ENCODE measurements at places on chromosomes 16 and 17. TPM values are rescaled to one million over a fixed set of nuclear protein-coding genes. Genes with fewer than 3 reads are reported as not detected.

DNA sequence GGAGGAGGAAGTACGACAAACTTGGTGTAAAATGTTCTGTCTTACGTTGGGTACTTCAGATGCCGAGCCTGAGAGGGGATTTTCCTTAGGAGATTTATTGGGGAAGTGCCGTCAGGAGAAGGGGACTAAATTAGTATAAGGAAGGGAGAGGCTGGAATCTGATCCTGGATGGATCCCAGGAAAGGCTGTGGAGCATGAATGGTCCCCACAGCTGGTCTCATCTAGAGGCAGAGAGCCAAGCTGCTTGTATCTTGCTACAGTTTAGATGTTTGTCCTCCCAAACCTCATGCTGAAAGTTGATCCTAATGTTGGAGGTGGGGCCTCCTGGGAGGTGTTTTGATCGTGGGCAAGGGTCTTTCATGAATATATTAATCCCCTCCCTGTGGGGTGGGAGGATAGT lies 798.4 kb upstream of the EEF2KMT start:
- H3K27me3 ChIP-seq, result no peaks in the 10 kb centered on the region
- no peak overlapping the region for H3K27ac ChIP-seq

WFIKKN2 gene
- total RNA-seq, result 0.50 TPM

GRCh38 chr16:50285406-50286003 lies 19.2 kb downstream of the ADCY7 start:
- peaks cover 22% of the 10 kb centered on the region for H3K4me1 ChIP-seq
- H3K36me3 ChIP-seq, result no peaks in the 10 kb centered on the region
- H3K4me3 ChIP-seq, result no peak overlapping the region
- H3K27me3 ChIP-seq, result no peaks in the 10 kb centered on the region

DNA sequence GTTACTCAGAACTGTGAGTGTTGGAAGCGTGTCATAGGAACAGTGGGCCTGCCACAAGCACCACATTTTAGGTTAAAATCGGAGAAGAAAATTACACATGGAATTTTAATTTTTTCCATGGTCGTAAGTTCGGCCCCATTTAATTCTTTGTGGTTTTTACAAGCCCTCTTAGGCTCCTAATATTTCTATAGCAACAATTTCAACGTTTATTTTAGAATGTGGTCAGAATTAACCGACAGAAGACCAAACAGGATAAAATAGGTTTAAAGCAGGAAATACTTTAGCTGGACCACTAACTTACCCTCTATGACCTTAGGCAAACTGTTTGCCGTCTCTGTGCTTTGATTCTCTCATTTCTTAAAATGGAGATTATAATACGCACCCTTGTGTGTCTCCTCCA lies 69.9 kb downstream of the FTO start:
- no peak overlapping the region for H3K27ac ChIP-seq
- H3K36me3 ChIP-seq, result no peaks in the 10 kb centered on the region
- no peaks in the 10 kb centered on the region for H3K27me3 ChIP-seq
- H3K4me1 ChIP-seq, result peaks cover 61% of the 10 kb centered on the region
- no peak overlapping the region for H3K4me3 ChIP-seq
- DNase-seq, result no peak

GRCh38 chr17:557371-557770 lies 157.3 kb downstream of the VPS53 start:
- peaks cover 26% of the 10 kb centered on the region for H3K36me3 ChIP-seq
- H3K27ac ChIP-seq, result no peak overlapping the region
- peaks cover 21% of the 10 kb centered on the region for H3K4me1 ChIP-seq

DNA sequence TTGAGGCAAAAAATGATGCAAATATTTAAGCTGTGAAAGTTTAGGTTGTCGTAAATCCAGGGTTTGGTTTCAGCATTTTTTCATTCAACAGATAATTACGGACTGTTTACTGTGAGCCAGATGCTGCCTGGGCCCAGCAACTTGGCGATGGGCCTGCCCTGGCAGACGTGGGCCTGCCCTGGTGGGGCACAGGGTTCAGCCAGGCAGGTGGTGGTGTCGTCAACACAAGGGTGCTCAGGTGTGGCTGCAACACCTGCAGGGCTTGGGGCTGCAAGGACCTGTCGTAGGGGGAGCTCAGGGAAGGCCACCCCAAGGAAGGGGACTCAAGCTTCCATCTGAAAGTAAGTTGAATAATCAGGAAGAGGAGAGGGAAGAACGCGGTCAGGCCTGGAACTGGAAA lies 15.1 kb downstream of the ZC3H18 start:
- H3K36me3 ChIP-seq, result peaks cover 76% of the 10 kb centered on the region
- peaks cover 8% of the 10 kb centered on the region for H3K4me1 ChIP-seq
- no peaks in the 10 kb centered on the region for H3K27me3 ChIP-seq
- DNase-seq, result no peak

CLEC19A gene
- total RNA-seq, result not detected

UNC13D gene
- total RNA-seq, result 5.9 TPM

DNA sequence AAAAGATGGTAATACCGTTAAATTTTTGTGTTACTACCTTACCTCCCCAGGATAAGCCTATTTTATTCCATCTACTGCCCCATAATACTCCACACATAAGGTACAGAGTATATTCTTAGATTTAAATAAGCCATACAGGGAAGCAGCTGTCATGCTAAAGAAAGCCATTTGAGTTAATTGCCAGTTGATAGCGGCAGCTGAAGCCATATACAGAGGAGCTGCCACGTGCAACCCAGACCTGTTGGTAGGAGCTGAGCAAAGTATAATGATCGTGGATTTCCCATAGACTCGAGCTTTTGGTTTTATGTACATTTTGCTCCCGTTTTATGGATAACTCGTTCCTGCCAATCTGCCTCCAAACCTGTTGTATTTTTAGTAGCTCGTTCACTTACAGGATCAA lies 12.0 kb downstream of the CPSF4L start:
- no peaks in the 10 kb centered on the region for H3K27me3 ChIP-seq
- H3K4me1 ChIP-seq, result no peaks in the 10 kb centered on the region
- no peak overlapping the region for H3K4me3 ChIP-seq
- no peak for DNase-seq
- no peak overlapping the region for H3K27ac ChIP-seq
- peaks cover 25% of the 10 kb centered on the region for H3K36me3 ChIP-seq

C16orf46 gene
- 2.7 TPM for total RNA-seq

DNA sequence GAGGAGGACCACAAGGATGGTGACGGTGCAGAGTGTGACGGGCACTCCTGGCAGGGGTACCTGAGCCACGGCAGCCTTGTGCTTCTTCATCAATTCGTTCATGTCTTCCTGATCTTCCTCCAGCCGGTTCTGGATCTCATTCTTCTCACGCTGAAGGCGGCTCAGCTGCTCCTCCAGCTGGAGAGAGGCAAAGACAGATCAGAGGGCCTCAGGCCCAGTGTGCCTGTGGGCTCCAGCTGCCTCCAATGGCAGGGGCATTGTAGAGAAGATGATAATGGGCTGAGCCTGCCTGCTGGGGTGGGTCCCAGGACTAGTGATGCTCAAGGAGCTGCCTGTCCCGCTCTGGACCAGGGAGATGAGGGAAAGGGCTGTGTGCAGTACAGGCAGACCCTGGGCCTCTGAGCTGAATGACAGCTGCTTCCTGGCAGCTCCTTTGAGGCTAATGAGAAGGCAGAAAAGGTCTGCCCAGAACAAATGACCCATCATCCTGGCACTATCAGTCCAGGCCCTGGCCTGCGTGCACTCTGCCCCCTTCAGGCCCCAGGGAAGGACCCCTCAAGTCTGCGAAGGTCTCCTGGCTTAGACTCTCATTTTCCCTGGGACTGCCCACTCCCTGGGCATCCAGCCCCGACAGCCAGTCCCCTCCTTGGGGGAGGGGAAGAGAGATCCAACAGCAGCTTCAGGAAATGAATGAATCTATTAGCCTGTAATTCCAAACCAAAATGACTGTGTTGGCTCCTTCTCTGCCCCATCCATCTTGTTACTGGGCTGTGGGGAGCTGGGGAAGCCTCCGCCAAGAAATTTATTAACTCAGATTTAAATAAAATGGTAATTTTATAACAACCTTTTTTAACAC lies 48.0 kb downstream of the PIPOX start:
- DNase-seq, result no peak
- no peaks in the 10 kb centered on the region for H3K4me1 ChIP-seq
- peaks cover 97% of the 10 kb centered on the region for H3K36me3 ChIP-seq
- H3K27me3 ChIP-seq, result no peaks in the 10 kb centered on the region
- H3K4me3 ChIP-seq, result no peak overlapping the region

DNA sequence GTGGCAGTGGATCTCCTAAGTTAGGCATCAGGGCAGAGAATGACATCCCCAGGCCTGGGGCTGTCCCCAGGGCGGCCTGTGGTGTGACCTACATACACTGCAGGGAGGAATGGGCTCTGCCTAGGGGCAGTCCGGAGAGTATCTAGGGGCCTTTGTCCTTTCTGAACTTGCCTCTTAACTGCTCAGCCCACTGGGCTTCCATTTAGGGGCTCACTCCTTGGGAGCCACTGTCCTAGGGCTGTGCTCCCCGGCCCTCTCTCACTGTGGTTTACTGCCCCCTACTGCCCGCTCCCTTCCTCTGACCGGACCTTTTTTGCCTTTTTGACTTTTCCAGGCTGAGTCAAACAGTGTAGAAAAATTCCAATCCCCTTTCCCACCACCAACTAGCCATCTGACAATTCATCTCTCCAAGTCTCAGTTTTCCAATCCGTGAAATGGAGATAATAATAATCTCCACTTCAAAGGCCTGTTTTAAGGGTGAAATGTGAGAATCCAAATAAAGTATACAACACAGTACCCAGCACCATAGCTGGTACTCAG lies 66.8 kb downstream of the DNAH3 start:
- DNase-seq, result peak; percentile 91
- H3K4me1 ChIP-seq, result no peaks in the 10 kb centered on the region
- H3K36me3 ChIP-seq, result no peaks in the 10 kb centered on the region
- no peak overlapping the region for H3K4me3 ChIP-seq
- no peaks in the 10 kb centered on the region for H3K27me3 ChIP-seq

TPSB2 gene
- 304 TPM for total RNA-seq

DNA sequence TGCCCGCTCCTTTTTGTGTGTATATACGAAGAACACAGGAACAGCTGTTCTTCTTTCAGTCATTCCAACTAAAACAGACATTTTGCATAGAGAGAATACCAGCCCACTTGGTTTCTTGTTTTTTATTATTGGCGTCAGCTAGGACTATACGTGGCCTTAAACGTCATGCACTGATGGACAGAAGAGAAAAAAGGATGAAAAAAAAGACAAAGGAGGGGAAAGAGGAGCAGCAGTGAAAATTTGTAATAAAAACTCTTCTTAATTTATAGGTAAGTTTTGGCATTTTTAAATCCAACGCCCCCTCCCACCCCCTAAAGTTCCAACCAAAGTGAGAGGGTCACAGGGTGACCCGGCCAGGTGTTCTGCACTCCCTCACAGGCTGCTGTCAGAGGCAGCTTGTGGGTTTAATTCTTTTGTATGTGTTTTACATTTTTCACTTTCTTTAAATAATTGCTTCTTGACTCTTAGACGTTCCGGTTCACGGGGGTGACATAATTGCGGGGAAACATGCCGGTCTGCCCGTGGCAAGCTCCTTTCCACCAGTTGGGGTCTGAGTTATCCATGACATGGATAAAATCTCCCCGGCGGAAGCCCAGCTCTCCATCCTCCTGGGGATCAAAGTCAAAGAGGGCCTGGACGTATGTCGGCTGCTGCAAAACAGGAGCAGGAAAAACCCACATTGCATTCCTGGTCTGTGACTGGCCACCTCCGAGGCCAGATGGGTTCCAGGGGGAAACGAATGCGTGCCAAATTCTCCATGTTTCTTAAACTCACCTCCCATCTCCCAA lies 30.9 kb upstream of the SLC25A19 start:
- peaks cover 6% of the 10 kb centered on the region for H3K4me1 ChIP-seq
- no peak for DNase-seq
- peaks cover 58% of the 10 kb centered on the region for H3K36me3 ChIP-seq
- no peak overlapping the region for H3K4me3 ChIP-seq
- H3K27me3 ChIP-seq, result no peaks in the 10 kb centered on the region
- H3K27ac ChIP-seq, result no peak overlapping the region

ITGAL gene
- 2.7 TPM for total RNA-seq

DNA sequence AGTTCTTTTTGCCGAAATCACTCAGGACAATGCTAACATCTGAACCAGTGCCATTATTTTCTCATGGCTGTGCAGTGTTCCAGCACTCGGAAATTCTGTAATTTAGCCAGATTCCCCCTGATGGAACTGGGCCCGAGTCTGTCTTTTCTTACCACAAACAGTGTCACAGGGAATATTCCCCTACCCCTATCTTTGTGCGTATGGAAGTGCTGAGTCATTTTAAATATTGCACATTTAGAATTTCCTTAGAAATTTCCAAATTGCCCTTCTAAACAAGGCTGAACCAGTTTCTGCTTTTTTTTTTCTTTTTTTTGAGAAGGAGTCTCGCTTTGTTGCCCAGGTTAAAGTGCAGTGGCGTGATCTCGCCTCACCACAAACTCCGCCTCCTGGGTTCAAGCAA lies 88.0 kb upstream of the CREBBP start:
- H3K27me3 ChIP-seq, result no peaks in the 10 kb centered on the region
- H3K4me1 ChIP-seq, result no peaks in the 10 kb centered on the region
- peaks cover 32% of the 10 kb centered on the region for H3K36me3 ChIP-seq
- H3K4me3 ChIP-seq, result no peak overlapping the region
- no peak overlapping the region for H3K27ac ChIP-seq

NPIPA7 gene
- total RNA-seq, result 4.3 TPM

- H3K4me1 ChIP-seq, result no peaks in the 10 kb centered on the region
- H3K36me3 ChIP-seq, result no peaks in the 10 kb centered on the region
- no peak overlapping the region for H3K27ac ChIP-seq
- DNase-seq, result no peak
- no peaks in the 10 kb centered on the region for H3K27me3 ChIP-seq
- H3K4me3 ChIP-seq, result no peak overlapping the region
These were observed 40.3 kb upstream of the IRX5 start for GRCh38 chr16:54890381-54890780.

- H3K4me1 ChIP-seq, result peaks cover 87% of the 10 kb centered on the region
- H3K4me3 ChIP-seq, result no peak overlapping the region
- H3K27ac ChIP-seq, result peak overlapping the region; percentile 92
- peak; percentile 92 for DNase-seq
These were observed 7.8 kb downstream of the HIC1 start for GRCh38 chr17:2062571-2063183.
